ENCODE measurements at places on chromosomes 7 and 10.

DNA sequence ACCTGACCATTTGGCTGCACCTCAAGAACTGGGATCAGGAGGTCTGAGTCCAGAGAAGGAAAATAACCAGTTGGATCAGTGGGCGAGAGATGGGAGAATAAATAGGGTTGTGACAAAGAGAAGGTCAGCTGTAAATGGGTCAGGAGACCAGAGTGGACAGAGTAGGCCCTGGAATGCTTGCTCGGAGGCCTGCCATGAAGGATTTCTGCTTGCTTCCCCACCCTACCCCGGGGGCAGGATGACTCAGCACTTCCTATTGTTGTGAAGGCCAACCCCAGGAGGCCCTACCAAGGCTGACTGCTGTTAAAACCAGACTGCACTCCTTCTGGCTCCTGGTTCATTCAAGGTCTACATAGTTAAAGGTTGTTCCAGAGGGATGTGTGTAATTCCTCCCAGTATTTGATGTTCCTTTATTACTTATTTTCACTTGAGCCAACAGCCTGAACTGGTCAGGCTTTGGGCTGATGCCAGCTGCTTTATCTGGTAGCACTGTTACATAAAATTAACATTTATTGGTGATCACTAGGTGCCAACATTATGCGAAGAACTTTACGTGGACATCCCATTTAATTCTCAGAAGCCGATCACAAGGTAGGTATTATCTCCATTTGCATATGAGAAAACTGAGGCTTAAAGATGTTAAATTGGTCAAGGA, 27.3 kb upstream of the IFRD1 start:
- DNase-seq = peak; percentile 9

- no peak for DNase-seq
Measured at GRCh38 chr7:44117801-44118429, 5.4 kb downstream of the POLD2 start.

DNA sequence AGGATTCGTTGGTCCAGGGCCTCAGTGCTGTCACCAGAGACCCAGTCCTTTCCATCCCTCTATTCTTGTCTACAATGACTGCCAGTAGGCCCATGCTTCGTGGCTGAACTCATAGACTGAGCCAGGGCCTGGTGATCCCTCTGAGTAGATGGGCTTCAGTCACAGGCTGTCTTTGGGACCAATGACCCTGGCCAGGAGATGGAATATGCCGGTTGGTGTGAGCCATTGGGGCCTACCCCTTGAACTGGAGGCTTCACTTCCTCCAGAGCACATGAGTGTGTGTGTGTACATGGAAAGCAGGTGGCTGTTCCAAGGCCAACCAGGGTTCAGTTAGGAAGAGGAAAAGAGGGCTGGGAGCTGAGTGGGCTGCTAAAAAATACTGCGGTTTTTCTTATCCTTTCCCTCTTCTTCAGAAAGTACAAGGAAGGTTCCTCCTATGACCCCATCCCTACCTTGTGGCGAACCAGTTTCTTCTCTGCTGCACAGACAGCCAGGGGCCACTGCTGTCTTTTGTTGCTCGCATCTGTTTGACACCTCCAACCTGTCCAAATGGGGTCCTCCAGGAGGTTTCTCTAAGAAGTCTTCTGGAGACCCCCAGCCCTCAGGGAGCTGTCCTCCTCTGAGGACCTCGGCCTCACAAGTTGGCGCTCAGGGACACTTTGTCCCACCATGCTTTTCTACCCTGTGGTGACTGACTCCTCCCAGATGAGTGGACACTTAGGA, 36.6 kb downstream of the ADRA2A start:
- DNase-seq = no peak

DNA sequence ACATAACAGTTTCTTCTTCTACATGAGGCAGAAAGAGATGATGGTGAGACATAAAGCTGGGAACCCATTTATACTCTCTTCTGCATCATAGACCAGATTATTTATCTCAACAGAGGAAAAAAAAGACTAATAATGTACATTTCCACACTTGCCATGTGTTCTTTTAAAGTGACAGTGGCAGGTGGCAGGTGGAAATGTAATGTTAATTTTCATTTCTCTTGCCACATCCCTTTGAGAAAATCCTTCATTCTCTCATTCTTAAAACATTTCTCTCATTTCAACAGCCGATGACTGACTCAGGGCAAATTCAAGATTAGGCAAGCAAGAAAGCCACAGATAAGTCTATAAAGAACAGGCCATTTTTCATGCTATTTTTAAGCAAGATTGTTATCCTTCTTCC, 635.6 kb upstream of the SORCS1 start:
- no peak for DNase-seq

DNA sequence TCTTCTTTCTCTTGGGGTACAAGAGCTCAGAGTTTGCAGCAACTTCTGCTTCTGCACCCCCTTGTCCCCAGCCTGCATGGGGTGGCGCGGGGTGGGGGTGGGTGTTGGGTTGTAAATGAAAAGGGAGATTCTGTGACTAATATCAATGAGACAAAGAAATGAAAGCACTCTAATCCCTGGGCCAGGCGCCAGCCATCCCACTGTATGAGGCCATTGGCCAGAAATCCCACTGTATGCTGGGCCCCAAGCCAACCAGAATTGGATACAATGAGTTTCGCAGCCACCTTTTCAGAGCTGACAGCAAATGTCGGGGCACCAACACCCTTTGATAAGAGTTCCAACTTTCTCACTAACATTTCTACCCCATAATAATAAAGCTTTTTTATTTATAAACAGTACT, 10.9 kb upstream of the PTN start:
- no peak for DNase-seq

- DNase-seq = no peak
Measured at GRCh38 chr10:86830043-86830591, 73.7 kb downstream of the BMPR1A start.

GRCh38 chr7:116783666-116784318, 78.6 kb upstream of the CAPZA2 start:
- no peak for DNase-seq

GRCh38 chr7:97022491-97023306, 1.9 kb downstream of the DLX5 start:
- DNase-seq = no peak

DNA sequence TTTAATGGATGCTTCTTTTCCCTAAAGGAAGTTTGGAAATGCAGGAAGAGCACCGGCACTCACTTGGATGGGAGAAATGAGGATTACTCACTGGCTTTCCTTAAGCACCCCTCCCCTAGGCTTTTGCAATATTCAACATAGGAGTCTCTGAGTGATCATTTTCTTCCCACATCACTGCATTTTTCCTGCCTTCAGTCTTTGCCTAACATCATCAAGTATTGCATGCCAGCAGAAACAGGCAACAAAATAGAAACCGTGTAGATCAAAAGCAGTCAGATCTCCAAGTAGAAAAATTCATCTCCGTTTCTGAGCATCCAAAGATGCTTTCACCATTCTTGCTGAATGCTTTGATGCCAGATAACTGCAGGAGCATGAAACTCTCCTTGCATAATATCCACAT, 119.9 kb downstream of the ADCYAP1R1 start:
- no peak for DNase-seq

DNA sequence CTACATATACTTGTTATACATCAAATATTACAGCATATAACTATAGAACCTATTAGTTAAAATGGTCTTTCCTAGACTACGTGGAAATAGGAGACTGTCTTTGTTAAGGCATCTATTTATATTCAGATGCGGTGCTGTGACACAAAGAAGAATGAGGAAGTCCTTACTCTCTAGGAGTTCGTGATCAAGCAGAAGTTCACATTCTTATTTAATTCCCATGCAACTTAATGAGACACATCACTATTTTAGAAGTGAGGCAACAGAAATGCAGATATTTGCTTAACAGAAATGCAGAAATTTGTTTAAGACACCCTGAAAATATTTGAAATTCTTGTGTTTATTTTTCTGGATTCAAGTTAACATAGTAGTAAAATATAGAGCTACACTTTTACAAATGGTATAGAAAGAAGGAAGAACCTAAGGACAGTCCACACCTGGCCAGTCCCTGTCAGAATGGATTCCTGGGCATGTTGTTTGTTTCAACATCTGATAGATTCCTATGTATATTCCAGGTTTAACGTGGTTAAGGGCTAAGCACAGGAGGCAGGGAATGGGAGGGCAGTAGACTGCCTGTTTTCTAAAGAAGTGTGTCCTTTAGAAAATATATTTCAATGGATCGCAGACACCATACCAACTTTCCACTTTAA, 70.6 kb upstream of the NXPH1 start:
- no peak for DNase-seq

- DNase-seq = peak; percentile 13
Measured at GRCh38 chr10:11097686-11098085, 80.0 kb downstream of the CELF2 start.

GRCh38 chr10:84539216-84539615, 210.8 kb downstream of the CCSER2 start:
- no peak for DNase-seq

DNA sequence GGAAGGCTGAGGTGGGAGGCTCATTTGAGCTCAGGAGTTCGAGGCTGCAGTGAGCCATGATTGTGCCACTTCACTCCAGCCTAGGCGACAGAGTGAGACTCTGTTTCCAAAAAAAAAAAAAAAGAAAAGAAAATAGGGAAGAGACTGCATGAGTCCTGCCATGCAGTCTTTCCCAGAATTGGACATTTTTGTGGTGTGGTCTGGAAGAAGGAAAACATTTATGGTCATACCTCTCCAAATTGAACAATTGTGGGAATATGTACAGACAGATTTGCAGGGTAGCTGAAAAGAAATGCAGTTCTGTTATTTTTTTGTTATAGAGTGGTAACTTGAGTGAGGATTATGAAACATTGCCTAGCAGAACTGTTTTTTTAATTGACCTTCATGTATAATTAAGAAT, 198.1 kb downstream of the AUTS2 start:
- DNase-seq = no peak

- peak; percentile 35 for DNase-seq
Measured at GRCh38 chr7:102991540-102992214, 78.9 kb downstream of the LRRC17 start.

- DNase-seq = no peak
Measured at GRCh38 chr10:95474228-95475002, 86.8 kb downstream of the SORBS1 start.

DNA sequence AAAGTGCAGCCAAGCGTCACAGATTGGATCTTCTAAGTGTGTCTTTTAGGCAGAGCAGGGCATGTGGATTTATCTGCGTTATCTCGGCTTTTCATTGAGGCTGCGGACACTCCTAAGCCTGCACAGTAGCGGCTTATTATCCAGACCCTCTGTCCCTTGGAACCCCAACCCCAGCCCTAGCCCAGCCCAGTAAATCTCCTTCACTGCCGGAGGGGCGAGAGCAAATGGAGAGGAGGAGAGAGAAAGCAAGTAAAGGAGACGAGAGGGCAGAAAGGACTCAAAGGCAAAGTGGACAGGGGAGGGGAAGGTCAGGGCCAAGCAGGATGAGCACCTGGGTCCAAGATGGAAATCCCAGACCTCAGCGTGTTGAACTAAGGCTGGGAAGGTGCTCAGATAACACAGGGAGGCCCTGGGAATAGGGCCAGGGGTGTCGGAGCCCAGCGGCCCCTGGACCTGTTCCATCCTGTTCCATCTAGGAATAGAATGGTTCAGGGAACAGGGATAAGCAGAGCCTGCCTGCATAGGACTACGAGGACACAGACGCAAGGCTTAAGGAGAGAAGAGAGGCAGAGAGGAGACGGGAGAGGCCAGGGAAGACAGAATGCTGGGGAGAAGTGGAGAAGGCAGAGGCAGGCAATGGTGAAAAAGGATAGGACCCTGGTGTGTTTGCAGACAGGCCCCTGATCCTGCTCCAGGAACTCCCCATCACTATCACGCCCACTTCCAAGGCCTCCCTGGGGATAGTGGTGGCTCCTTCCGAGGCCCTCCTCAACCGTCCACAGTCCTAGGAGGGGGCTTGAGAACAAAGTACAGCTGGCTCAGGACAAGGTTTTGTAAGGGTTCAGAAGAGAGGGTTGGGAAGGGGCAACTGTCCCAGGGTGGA, 99.6 kb downstream of the CHST15 start:
- no peak for DNase-seq

DNA sequence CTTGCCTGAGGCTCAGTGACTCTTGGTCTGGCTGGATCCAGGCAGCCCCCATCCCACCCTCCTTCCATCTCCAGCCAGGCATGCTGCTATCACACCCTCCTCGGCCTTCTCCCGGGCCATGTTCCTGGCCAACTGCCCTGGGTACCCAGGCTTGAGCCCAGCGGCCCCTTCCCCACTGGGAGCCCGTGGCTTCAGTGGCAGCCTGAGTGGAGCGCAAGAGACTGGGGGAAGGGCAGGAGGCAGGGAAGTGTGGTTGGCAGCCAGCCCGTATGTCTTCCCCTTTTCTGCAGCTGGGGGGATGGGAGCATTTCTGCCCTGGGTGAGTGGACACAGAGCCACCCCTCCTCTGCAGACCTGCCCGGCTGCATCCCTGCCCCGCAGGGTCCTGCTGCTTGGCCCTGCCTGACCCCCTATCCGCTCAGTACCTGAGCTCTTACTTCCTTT, 148.5 kb downstream of the ARHGAP22 start:
- no peak for DNase-seq

DNA sequence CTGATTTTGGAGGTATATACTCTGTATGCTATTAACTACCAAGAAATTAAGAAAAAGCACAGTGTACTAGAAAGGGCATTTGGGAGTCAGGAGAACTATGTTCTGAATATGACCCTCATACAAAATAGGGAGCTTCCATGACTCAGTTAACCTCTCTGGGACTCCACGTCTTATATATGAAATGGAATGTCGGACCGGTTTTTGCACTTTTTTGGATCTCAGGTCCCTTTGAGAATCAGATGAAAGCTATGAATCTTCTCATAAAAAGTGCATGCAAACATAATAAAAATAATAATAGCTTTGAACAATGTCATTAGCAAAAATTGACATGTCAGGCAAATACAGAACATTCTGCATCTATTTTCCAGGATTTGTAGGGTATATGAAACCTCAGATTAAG, 113.0 kb downstream of the ARID5B start:
- no peak for DNase-seq

DNA sequence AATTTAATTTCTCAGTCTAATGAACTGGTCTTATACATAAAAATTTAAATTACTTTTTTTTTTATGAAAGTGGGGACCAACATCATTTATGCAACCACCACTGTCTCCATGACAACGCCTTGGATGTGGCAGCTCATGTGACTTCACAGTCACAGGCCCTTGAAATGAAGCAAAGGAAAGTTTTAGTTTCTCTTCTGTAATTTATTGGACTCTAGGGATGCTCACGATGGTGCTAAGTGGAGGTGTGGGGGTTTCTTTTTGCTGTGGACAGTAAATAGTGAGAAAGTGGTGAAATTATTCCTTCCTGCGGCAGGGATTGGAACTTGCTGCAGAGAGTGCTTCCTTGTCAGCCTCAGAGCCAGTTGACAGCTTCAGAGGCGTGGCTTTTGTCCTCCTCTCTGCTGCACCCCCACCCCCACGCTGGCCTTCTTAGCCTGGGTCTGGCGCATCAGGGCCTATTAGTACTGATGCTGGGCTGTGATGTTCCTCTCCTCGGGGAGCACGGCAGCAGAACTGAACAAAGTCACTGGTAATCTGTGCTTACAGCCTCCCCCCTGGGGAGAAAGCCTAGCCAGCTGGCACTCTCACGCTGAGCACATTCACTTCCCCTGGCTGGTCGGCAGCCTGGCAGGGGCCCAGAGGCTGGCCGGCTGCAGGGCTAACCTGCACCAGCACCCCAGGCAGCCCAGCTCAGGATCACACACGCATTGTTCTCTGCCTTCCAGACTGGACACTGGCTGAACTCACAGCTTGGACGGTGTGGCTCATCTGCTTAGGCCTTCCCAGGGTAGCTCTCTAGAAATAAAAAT, 517.5 kb upstream of the GALNT17 start:
- no peak for DNase-seq

Data from activated CD4-positive, alpha-beta T cell treated with anti-CD3 and anti-CD28 coated beads, Interleukin-2, Interleukin-4, amounts not matched to agents 100 ng/mL and 50 ng/mL, durations not matched to agents 16 hours and 8 hours (primary cell).